ENCODE measurements at places on chromosomes 11 and 22.

GRCh38 chr11:97332271-97332670 is 942.5 kb downstream of the JRKL start:
- DNase-seq: no peak

GRCh38 chr22:50738649-50739227 is 734 bp downstream of the ACR start:
- no peak for DNase-seq

- DNase-seq: no peak
These were observed 9.0 kb upstream of the CYTH4 start for GRCh38 chr22:37273126-37273845.

- no peak for DNase-seq
These were observed 25.0 kb downstream of the IGLL1 start for GRCh38 chr22:23555118-23555517.

DNA sequence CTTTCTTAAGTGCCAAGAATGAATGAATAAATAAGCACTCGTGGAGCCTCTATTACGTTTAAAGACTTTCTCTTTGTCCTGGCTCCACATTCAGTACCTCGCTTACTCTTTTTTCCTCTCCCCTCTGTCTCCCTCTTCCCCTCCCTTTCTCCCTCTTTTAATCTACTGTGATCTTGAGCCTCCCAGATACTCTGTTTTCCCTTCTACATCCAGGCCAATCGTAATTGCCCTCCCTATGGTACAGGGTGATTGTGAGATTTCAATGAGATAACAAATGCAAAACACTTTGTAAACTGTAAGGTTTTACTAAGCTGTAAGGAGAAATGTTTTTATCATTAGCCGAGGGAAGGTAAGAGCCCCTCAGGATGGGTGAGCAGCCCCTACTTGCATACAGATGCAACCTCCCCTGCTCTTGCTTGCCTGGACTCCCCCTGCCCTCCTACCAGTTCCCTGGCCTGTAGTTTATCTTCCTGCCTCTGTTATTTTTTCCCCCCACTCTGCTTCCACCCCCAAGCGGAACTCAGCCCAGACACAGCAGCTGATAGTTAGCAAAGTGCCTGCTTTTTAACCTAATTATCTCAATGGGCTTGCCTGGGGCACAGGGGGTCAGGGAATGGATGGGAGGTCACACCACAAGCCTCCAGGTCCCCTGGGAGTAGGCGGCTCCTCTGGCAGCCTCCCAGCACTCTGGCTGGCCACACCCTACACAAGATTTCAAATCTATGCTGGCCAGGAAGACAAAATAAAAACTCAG is 76.9 kb upstream of the CADM1 start:
- DNase-seq: no peak

DNA sequence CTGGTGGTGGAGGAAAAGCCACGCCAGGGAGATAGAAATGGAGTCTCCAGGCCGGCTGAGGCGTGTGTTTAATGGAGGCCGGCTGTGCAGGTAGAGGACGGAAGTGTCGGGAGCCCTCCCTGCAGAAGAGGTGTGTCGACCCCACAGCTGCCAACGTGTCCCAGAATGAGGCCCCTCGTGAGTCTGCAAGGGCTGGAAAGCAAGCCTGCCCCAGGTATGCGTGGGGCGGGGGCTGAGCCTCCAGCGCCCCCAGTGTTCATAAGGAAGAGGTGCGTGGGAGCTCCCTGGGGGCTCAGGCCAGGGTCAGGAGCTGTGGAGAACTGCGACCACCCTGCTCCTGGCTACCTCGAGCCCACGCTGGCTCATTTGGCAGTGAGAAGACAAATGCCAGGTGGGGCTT is 38.0 kb upstream of the JAM3 start:
- DNase-seq: no peak

DNA sequence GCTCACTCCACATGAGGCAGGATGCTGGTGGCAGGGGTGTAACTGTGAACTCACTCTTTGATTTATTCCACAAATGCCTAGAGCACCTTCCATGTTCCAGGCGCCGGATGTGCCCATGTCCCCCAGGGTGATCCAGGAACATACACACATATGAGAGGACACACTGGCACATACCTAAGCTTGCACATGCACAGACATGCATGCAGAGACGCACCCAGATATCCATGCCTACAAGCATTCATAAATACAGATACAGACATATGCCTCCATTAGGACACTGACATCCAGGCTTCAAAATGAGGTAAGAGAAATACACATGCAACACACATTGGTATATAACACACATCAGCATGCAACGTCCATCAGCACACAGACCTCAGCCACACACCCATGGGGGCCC is 4.5 kb downstream of the OSM start:
- no peak for DNase-seq

DNA sequence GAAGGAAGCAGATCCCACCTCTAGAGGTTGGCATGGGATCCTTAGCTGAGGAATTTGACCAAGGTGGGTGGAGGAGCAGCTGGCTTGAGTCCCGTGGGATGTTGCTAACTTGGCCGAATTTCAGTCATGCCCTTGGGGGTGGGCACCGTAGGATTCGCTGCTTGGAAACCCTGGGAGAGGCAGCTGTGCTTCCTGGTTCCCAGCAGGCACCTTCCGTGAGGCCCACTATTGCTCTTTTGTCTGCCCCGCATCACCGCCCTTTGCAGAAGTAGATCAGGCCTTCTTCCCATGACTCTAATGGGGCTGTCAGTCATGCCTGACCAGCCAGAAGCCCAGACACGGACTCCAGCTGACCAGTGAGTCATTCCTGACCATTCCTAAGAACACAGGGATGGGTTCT is 292.3 kb upstream of the SYN3 start:
- DNase-seq: no peak

DNA sequence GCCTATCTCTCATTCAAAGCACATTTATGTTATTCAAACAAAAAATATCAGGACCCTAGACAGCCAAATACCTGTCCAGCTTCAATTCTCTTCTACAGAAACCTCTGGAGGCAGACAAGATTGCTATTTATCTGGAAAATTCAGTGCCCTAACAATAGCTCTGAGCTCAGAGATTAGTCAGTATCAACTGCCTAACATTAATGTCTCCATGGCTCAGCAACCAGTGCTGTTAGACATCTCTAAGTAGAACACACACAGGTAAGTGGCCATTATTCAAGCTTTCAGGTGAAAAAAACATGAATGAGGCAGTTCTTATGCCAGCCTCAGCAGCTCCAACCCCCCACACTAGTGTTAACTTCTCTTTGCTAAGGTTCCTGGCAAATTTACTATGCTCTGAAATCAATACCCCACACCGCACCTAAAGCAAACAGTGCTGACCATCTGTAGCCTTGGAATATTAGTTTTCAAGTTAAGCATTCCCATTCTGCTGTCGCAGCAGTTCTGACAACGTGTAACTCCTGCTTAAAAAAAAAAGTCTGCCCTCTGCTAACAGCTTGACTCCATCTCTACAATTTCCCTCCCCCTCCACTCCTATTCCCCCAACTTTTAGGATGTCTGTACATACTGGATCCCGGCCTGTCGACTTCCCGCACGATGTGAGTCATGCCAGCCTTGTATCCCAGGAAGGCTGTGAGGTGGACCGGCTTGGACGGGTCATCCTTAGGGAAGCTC is 1.5 kb downstream of the RPL3 start:
- DNase-seq: no peak

GRCh38 chr11:126880872-126881271 is 119.7 kb downstream of the KIRREL3 start:
- no peak for DNase-seq

- DNase-seq: no peak
These were observed 14.7 kb upstream of the TRMU start for GRCh38 chr22:46320716-46321386.

DNA sequence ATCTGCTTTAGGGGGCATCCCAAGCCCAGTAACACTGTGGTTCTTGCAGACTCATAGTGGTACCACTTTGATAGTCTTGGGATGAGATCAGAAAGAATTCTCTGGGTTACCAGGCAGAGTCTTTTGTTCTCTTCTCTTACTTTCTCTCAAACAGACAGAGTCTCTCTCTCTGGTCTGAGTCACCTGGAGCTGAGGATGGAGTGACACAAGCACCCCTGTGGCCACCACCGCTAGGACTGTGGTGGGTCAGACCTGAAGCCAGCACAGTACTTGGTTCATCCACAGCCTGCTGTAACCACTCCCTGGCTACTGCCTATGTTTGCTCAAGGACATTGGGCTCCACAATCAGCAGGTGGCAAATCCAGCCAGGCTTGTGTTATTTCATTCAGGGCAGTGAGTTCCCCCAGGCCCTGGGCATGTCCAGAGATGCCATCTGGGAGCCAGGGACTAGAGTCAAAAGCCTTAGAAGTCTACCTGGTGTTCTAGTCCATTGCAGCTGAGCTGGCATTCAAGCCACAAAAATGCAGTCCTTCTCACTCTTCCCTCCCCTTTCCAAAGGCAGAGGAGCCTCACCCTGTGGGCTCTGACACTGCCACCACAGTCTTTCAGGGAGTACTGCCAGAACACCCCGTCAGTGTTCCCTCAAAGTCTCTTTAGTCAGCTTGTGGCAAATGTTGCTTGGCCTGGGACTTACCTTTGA is 29.9 kb downstream of the ENDOD1 start:
- DNase-seq: no peak

- no peak for DNase-seq
These were observed 38.6 kb downstream of the TRMU start for GRCh38 chr22:46373921-46374662.

DNA sequence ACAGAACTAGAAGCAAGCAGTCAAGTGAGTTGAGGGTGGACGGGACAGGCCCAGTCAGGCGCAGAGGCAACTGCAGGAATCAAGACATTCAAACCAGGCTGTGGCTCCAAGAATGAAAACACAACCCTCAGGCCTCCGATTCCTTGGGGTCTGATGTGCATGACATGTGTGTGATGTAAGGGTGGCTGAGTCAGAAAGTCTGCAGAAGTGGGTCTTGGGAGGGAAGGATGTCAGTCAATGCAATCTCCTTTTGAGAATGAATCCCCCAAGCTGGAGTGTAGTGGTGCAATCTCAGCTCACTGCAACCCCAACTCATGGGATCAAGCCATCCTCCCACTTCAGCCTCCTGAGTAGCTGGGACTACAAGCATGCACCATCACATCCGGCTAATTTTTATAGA is 15.9 kb upstream of the PDE2A start:
- DNase-seq: no peak

DNA sequence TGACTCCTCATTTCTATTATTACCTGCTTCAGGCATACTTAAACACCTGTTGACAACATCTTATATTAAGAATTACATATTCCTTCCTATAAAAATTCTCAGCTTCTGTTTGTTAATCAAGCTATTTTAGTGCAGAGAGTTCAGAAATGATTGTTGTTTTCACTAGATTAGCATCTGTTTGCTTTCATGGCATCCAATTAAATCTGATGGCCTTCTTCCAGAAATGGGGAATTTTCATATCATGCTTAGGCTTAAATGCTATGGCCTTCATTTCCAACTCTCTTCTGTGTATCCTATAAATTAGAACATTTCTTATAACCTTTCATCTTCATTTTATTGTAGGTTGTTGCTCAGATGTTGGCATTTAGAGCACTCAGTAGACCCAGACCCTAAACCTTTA is 180.0 kb downstream of the WNT11 start:
- no peak for DNase-seq

- no peak for DNase-seq
These were observed 39.3 kb downstream of the RIBC2 start for GRCh38 chr22:45452565-45453379.

DNA sequence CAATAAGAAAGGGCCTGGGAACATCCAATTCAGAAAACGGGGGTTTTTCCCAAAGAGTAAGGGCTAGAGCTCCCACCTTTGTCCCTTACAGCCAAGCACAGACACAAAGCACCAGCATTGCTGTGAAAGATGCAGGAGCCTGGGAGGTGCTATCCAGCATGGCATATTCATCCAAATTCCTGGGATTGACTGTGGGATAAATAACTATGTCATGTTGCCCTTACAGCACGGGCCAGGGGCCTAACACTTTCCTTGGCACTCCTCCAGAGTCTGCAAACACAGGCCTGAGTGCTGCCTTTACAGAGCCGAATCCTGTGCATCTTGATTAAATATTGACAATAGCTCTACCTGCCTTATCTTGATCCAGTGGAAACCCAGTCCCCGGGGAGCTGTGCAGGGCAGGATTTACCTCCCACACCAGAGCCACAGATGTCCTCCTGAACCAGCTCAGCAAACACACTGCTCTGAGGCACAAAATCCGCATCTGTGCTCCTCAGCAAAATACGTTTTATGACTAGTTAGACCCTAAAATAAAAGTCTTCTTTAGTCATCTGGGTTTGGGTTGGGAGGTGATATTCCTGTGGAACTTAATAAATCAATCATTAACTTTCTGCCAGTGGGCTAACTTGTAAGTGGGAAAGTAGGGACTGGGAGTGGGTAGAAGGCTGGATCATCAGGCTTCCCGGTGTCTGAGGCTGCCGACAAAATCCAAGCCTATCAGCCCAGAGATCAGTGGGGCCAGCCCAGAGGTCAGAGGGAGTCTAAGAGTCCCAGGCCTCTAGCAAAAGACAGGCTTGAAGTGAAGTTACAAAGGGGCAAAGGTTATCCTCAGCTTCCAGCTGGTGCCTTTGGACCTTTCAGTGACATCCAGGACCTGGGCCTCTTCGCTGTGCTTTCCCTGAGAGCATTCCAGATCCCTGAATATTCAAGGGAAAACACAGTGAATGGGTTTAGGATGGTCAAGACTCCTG is 36.5 kb downstream of the POU2AF3 start:
- no peak for DNase-seq

DNA sequence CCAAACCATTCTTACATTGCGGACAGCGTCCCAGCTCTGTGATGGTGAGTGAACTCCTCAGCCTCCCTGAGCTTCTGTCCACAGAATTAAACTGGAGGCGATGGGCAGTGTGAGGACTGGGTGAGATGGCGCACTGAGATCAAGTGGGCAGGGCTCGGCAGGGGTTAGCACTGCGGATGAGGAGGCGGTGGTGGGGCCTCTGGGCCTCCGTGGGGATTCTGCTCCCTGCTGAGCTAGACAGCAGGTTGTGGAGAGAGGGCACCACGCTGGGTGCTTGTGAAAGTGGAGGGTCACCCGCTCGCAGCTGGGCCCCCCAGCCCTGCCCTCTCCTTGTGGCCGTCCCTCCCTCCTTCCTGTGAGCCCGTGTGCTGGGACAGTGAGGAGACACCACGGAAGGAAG is 25.6 kb upstream of the PARVG start:
- no peak for DNase-seq
